ENCODE measurements at places on chromosomes 13 and 19.

DNA sequence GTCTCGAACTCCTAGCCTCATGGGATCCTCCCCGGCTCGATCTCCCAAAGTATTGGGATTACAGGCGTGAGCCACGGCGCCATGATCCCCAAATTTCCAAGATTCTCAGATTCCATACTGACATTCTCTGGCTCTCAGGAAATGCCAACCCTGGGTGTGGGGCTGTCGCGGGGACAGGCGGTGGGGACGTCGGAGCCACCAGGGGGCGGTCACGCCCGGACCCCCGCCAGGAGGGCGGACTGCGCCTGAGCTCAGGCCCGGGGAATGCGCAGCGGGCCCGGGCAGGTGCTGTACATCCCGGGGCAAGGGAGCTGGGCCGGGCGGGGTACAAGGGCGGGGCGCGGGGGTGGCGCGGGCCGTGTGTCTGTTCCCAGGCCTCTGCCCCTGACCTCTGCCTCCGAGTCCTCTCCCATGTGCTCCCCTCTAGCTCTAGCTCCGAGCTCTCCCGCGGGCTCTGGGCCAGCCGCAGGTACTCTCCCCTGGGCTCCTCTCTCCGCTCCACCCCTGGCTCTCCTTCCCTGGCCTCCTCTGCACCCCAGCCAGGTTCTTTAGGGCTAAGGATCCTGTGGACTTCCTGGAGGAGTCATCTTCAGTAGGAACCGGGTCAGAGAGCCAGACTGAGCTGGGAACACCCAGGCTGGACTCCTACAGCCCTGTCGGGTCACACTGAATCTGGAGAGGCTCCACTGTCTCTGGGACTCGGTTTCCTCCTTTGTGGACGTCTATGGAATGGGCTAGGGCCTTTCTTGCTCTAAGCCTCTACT lies 2.4 kb downstream of the PPP1R13L start:
- DNase-seq = no peak

GRCh38 chr19:41575998-41576397 lies at the start of gene CEACAM21:
Gene CEACAM21, plus strand, starts transcription at chr19:41576166. Its CDS starts 109 bp downstream, at chr19:41576275.
- no peak for DNase-seq

GRCh38 chr19:51417810-51418157 lies 342 bp upstream of the SIGLEC10 start:
- no peak for DNase-seq

- DNase-seq = no peak
Observed at GRCh38 chr19:57803265-57803593, 11.5 kb downstream of the ZNF552 start.

- DNase-seq = no peak
Observed at GRCh38 chr13:50866817-50867636, 23.5 kb upstream of the DLEU7 start.

DNA sequence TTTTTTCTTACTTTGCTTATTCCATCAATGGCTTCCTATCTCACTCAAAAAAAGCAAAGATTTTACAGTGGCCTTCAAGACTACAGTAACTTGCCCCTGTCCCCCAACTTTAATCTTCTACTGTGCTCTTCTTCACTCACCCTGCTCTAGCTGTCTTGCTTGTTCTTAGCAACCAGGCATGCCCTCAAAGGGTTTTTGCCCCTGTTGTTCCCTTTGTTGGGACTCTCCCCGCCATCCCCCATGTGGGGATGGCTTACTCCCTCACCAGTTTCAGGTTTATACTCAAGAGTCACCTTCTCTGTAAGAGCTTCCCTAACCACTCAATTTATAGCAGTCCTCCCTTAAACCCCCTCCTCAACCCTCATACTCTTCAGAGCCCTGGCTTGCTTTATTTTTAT lies 5.4 kb downstream of the MTMR6 start:
- no peak for DNase-seq

DNA sequence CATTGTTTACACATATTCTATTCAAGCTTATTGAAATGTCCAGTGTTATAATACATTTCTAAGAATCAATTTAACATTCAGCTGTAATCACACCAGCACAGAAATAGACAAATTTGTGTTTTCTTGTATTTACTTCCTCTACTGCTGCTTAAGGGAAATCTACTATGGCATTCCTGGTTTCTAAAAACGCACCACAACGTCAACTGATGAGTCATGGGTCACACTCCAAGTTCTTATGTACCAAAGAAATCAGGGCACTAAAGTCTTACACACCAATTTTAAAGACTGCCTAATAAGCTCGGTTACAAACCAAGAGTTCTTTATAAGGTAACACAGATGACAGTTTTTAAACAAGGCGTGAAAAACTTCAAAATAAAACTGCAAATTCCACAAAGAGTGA lies 13.2 kb downstream of the LNX2 start:
- no peak for DNase-seq

GRCh38 chr19:58351558-58351878 lies 1.8 kb downstream of the A1BG start:
- DNase-seq = no peak

GRCh38 chr13:107025991-107026390 lies 458.1 kb upstream of the ARGLU1 start:
- DNase-seq = no peak

DNA sequence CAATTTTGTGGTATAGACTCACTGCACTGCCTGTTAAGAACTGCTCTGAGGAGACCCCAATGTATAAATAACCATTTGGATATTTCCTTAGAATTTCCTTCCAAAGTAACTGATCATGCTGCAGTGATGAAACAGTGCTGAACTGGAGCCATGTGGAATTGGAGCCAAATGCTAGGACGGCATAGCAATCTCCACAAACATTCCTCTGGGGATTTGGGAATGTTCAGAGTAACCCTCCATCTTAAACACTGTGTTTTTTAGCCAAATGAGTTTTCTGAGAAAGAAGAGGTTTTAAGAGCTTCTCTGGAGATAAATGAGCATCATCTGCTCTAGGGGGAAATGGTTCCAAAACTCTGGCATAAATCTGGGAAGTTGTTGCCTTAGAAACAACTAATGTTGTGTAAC lies 98.2 kb downstream of the OLFM4 start:
- no peak for DNase-seq

DNA sequence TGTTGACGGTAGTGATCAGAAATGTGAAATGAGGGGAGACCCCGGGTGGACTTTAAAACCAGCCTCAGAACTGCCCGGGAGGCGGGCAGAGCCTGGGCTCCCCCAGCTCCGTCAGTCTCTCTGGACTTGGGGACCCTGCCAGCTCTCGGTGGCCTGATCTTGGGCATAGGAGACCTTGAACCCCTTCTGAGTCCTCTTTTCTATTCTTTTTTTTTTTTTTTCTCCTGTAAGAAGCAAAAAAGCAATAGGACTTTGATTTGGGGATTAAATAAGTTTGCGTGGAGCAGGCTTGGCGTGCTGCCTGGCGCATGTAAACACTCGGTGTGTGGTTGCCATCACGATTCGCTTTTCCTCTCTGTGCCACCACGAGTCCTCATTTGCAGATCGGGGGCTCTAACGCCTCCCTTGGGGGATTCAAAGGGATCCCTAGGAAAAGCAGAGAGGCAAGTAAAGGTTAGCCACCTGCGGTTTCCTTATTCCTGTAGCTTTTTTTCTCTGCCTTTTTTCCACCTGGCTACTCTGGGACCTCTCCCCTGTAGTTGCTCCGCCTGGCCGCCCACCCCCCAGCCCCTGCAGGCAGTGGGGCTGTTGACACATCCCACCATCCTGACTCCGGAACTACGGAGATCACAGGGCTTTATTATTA lies 1.3 kb downstream of the SAFB start:
- DNase-seq = no peak

DNA sequence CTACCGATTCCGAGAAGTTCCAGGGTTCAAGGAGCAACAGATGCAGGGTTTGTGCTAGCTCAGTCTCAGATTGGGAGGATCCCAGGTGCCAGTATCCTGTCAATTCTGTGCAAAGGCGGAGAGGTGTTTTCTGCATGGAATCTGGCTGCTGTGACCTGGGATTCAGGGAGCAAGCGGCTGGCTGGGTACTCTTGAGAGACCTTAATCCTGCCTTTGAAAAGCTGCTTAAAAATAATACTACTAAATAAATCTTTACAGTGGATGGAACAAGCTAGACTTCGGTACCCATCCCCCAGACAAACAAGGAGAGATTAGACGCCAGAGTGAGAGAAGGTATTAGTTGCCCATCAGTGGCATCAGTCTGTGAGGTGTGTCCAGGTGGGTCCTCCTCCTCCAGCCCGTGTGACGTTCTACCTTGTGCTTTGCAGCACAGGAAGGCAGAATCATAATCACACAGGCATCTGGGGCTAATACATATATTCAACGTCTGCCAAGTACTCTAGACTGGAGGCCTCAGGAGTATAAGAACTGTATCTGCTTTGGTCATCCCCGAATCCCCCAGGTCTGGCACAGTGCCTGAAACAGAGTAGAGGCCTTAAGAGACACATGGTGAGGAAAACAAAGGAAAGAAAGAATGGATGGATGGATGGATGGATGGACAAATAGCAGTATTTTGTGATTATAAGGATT lies 230.6 kb downstream of the ZNF536 start:
- no peak for DNase-seq

Measured in activated CD8-positive, alpha-beta memory T cell treated with anti-CD3 and anti-CD28 coated beads for 48 hours (primary cell).